ENCODE measurements at places on chromosomes 7 and 10.

DNA sequence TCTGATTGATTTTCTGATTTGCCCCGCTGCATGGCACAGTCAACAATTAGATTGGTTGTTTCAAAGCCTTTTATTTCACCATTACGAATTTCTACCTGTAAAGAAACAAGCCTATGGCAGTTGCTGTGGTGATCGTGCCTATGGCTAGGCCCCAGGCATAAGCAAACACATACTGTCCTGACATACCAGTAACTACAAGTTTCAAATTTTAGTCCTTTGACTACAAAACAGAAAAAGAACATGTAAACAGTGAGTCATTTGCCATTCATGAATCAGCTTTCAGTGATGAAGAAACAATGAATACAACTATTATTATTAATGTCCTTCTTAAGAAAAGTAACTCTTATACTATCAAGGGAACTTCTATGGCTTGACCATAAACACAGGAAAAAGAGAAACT is 168.0 kb upstream of the LRRN3 start:
- DNase-seq, result peak; percentile 21

GRCh38 chr10:412109-412508 is 276.9 kb downstream of the ZMYND11 start:
- DNase-seq, result no peak

DNA sequence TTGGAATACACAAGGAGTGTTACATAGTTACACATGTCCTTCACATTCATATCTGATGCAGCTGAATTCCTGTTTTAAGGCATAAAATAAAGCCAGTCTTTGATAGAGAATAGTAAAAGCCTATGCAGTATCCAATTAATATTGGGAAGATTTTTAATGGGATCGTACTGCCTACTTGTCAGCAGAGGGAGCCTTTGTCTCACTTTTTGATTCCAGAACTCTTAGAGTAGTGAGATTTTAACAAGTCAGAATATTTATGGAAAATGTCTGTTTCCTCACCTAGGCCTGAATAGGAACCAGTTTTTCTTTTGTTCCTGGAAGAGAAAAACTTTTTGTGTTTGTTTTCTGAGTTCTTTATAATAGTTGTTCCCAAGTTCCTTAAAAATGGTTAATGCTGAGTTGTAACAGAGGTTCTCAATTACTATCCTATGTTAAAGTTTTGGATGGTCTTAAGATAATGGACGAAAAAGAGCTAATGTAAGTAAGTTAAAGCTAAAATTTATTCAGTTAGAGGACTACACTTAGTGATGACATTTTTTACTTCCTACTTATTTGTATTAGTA is 114.0 kb downstream of the BBS9 start:
- DNase-seq, result peak; percentile 71

DNA sequence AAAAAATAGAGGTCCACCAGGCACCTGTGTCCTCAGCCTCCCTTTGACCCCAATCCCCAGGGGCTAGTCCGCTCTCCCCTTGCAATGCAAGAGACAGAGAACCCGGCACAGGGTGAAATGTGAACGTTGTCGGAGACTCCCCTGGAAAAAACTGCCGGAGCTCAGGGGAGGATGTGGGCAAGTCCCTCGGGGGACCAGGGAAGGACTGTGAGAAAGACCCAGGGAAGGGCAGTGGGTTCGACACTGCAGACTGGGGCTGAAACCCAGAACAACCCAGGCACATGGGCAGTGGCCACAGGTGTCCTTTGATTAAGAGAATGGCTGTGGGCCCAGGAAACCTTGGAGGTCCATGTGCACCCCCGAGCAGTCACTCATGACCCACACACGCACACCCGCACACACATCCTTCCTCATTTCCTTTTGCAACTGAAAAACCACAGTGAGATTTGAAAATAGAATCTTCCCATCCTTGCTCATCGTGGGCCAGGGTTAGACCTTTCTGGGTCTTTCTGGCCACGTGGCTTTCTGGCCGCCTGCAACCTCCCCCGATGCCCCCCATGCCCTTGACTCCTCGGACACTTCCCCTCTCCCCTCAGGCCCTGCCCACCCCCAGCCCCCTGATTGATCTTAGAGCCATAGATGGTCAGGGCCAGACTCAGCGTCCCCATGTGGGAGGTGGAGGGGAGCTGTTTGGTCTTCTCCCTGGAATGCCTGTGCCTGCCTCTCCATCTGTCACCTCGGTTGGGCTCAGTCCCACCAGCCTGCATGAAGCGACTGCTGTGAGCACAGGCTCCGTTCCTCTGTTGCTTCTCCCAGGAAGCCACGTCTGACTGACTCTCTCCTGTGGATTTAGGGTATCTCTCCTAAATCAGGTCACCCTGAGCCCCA is 7.9 kb downstream of the LAT2 start:
- no peak for DNase-seq

DNA sequence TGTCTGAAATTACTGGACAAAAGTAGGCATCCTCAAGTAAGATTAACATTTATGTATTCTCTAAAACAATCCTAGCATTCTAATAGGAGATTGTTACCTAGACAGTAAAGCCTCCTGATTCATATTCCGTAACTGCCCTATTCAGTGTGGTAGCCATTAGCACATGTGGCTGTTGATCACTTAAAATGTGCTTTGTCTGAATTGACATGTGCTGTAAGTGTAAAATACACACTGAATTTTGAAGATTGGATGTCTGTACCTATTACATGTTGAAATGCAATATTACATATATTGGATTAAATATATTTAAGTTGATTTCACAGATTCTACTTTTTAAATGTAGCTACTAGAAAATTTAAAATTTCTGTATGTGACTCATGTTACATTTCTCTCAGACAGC is 14.6 kb downstream of the EDRF1 start:
- DNase-seq, result no peak

DNA sequence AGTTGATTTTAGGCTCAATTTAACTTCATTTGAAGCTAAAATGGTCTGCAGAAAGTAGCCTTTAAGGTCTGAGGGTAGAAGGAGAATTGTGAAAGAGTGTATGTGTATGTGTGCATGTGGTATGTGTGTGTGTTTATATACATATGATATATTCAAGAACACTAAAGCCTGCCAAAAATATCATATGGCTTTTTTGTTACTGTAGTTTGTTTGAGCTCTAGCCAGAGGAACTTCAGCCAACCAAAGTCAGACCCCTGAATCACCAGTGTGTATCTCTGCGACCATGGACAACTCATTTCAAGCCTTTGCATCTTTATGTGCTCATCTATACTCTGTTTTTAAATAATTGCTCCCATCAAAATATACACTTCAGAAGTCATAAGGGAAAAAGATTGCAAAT is 58.4 kb upstream of the HDAC9 start:
- no peak for DNase-seq

DNA sequence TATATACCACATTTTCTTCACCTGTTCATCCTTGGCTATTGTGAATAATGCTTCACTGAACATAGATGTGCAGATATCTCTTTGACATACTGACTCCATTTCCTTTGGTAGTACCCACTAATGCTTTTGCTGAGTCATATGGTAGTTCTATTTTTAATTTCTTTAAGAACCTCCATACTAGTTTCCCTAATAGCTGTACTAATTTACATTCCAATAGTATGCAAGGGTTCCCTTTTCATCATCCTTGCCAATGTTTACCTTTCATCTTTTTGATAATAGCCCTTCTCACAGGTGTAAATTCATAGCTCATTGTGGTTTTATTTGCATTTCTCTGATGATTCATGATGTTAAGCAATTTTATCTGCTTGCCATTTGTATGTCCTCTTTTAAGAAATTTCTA is 159.9 kb downstream of the CALCR start:
- no peak for DNase-seq

DNA sequence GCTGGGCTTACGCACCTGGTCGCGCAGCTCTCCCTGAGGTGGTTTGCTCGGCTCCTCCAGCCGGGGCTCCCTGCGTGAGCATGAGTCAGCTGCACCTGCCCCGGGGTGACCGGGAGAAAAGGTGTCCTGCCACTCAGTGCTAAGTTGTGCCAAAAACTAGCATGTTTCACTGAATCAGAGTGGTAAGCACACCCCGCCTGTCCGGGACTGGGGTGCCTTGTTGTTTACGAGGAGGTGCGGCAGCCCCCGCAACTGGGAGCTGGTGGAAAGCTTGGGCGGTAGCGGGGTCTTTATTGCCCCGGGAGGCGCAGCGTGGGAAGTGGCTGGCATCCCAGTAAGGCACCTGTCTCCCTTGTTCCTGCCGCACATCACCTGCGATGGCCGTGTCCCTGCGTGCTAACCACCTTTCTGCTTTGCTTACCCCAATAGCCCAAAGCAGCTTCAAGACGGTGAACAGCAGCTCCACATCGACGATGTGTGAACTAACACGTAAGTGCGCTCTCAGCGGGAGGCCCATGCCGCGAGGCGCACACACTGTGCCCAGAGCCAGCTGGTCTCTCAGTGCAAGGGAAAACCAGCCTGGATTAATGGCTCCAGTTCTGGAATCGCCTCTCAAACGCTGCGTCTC is 506.6 kb upstream of the FOXK1 start:
- DNase-seq, result no peak

DNA sequence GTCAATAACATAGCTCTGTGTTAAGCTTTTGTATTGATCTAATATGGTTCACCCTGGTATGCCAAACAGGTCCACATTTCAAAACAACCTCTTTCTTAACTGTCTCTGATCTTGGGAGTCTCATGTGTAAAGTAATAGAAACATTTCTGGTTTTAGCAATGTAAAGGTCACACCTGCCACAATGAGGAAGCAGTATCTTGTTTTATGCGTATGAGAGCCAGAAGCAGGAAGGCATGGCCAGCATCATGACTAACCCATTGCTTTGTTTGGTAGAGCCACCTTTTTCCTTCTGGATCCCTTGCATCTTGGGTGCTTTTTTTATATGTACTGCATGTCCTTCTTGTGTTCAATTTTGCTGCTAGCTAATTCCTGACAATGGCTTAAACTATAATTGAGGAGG is 411.3 kb upstream of the SEMA3C start:
- no peak for DNase-seq

DNA sequence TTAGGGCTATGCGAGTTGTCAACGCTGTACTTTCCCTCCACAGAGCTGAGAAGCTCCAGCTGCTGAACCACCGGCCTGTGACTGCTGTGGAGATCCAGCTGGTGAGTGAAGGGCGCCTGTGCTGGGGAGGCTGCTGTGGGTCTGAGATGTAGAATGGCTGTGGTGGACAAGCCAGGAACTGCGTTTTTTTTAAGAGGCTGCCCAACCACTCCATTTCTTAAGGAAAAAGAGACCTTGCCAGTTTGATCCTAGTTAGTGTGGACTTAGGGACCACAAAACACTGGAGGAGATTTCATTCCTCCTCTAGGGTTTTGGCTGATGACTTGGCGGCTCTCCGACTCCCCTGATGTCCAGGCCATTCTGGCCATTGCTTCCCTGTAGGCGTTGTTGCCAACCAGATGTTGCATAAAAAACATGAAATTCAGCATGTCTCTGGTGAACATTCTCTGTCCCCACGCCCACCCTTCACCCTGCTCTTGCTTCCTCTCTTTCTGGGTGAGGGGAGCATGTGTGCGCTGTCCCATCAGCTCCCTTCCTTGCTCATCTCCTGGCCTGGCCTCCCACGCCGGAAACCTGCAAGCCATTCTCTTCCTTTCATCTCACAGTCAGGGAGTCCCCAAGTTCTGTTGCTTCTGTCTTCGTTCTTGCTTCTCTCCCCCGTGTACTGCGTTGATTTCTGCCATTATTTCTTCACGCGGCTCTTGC is 30.9 kb downstream of the CRCP start:
- DNase-seq, result no peak

- DNase-seq, result peak; percentile 49
Observed at GRCh38 chr10:9608602-9609001, 1409.1 kb upstream of the CELF2 start.

DNA sequence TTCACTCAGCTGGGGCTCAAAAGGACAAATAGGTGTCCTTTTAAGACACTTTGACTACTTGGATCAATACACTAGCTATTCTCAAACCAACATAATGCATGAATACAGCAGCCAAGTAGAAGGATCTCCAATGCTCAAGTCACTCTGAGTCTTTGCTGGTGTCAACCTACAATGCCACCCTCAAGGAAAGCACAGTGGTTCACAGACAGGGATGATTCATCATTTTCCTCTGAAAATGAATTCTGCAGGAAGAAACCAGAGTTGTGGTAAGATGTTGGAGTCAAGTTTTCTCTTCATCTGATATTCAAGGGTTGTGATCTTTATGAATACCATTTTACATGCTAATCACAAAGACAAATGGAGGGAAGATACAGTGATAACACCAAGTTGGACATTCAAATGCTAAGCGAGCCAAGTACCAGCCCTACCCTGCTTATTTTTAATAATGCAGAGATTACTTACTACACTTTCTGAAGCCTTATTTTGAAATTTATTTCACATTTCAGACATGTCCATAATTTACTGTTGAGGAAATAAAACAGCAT is 143.1 kb upstream of the FGFR2 start:
- no peak for DNase-seq

DNA sequence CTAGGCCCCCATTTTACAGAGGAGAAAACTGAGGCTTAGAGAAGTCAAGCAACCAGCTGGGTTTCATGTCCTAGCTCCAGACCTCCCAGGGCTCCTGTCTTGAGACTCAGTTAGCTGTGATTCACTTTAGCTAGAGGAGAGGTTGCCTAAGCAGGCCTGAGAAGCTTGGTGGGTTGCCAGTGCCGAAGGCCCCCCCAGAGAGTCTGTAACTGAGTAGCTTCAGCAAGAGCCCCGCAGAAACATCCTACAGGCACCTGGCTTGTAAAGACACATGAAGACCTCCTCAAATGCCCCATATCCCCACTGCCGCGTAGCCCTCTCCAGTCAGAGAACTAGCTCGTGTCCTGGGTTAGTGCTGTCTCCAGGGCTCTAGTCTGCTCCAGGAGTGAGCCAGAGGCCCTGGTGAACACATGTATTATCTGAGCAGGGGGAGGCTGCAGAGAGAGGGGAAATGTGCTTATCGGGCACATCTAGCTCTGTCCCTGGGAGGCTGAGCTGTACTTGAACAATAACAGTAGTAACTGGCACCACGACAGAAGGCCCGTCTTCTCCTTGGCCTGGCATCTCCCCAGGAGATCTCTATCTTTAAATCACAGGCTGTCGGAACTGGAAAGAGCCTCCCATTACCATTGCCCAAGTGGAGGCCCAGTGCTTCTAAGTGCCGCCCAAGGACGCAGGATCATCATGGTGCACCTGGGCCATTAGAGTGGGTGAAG is 28.9 kb downstream of the UNC5B start:
- DNase-seq, result no peak

GRCh38 chr10:59362144-59362958 is at the start of gene FAM13C:
Gene FAM13C (minus strand): TSS chr10:59362549. CDS start chr10:59362460, 89 bp downstream.
- no peak for DNase-seq

- no peak for DNase-seq
Observed at GRCh38 chr10:122293961-122294380, 22.9 kb downstream of the BTBD16 start.

- DNase-seq, result no peak
Observed at GRCh38 chr10:1737222-1738061, at the start of gene ADARB2. Gene ADARB2 (minus strand): TSS chr10:1737525.

DNA sequence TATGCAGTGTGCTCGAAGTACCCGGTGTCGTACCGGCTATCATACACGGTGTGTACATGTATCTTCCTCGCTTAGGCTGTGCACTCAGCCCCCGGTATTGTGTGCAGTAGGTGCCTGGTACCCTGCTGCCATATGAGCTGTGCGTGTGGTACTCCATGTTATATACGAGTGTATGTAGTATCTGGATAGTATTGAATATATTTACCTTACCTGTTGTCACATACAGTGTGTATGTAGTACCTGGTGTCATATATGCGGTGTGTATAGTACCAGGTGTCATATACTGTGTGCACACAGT is 1.2 kb downstream of the ZMYND11 start:
- DNase-seq, result no peak

GRCh38 chr7:77794000-77794399 is 4.2 kb downstream of the TMEM60 start:
- DNase-seq, result no peak
